ENCODE measurements at places on chromosomes 13 and 19.

DNA sequence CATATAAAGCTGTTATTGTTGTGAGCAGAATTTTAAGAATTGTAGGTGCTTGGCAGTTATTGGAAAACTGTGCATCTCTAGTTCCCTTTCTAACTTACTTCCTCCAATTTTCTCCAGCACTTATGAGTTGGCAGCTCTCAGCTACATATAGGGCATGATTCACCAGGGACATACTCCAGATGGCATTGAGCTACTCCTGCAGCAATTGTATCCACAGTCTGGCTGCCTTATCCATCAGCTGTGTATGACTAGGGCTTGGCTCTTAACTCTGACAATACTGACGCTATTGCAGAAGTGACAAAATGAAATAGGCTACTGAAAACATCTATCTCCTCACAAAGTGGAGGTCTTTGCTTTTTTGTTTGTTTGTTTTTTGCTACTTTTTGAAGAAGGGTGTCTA is 276.7 kb downstream of the POU4F1 start:
- no peak for DNase-seq

DNA sequence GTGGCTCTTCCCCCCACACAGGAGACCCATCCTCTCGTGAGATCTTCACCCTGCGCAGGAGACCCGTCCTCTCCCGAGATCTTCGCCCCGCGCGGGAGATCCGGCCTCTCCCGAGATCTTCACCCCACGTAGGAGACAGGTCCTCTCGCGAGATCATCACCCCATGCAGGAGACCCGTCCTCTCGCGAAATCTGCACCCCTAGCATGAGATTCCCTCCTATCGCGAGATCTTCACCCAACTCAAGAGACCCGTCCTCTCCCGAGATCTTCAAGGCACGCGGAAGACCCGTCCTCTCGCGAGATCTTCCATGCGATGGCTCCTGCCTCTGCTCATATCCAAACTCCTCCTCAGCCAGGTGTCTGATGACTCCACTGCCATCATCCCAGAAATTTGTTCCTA is 24.3 kb downstream of the LAIR2 start:
- no peak for DNase-seq

DNA sequence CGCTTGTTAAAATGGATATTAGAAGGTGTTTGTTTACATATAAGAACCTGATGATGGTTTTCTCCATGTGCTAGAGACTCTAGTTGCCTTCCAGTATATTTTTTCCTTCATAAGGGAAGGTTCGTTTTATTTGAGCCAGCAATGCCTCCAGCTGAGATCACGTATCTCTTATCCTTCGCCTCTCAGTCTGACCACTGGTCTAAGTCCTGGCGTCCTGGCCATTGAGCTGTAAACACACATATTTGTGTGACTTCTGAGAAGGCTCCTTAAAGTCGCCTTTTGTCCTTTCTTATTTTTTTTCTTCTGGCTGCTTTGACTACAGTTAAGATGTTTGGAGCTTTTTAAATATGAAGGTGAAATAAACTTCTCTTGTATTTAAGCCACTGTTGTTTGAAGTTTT is 23.7 kb upstream of the GPR183 start:
- DNase-seq, result no peak

GRCh38 chr13:50693727-50694126 is 149.8 kb downstream of the DLEU7 start:
- no peak for DNase-seq

DNA sequence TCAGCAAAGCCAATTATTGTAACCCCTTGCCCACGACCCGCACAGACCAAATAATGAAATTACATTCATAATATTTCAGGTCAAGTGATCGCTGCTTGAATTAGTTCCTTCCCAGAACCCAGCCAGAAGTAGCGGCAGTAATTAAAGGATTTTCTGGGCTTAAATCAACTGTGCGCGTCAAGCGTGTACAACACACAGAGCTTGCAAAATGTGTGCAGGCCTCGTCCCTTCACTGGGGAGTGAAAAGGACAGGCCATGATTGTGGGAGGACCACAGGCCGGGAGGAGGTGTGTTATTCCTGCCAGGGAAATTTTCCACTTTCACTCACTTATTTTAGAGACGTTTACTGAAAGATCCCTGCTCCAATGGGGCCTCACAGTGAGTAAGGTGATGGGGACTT is 84.9 kb downstream of the CHST8 start:
- no peak for DNase-seq
